ENCODE measurements at places on chromosomes 6 and 20. TPM values are rescaled to one million over a fixed set of nuclear protein-coding genes. Genes with fewer than 3 reads are reported as not detected.

GABRR1 gene
- not detected for total RNA-seq

HLA-DQB1 gene
- total RNA-seq: not detected

- DNase-seq: no peak
These were observed 66.1 kb downstream of the EFCAB8 start for GRCh38 chr20:32924781-32925180.

SKIC2 gene
- 48.0 TPM for total RNA-seq

DNA sequence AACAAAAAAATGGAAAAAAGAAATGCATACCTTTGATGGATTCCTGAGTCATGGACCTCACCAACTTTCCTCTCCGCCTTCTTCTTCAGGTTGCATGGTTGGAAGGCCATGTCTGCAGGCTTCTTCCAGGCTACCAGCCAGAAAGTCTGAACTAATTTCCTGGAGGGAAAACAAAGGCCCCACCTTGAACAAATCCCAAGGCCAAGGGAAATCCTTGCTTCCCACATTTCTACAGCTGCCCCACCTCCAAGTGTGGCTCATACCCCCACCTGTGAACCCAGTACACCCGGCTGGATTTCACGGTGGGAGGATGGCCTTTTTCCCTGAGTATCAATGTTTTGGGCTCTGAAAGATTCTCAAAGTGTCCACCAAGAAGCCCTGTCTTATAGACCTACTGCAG is 22.4 kb downstream of the IL17A start:
- no peak for DNase-seq

F13A1 gene
- total RNA-seq: 0.13 TPM

DNA sequence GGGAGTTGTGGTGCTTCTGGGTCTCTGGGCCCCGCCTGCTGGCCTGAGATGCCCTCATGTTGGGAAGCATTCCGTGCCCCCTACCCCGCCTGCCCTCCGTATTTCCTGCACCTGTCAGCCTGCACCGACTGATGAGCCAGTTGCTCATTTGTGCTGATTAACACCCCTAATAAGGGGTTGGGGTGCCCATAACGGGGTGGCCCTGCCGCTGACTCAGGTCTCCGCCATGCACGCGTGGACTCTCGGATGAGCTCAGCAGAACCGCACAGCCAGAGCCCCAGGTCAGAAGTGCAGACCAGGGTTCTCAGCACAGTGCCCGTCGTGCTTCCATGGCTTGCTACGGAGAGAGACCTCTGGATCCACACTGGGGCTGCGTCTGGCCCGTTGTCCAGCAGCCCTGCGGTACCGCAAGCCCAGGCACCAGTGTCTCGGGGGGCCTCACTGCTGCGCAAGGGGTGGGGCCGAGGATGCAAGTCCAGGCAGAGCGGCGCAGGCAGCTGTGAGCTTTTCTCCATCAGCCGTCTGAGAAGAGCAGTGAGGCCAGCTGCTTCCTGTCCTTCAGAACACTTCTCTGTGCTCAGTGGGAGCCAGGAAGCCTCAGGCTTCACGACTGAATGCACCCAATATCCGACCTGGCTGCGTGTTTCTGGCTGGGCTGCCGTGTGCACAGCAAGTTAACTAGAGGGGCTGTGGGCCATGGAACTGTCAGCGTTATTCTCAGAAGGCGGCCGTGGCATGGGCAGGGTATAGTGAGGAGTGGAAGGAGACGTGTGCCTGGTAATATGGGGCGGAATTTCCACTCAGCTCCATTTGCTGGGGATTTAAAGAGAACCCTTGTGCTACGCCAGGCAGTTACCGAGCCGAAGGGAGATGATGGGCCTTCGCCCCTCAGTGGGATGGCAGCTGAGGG is 18.6 kb downstream of the MTG2 start:
- no peak for DNase-seq

DNA sequence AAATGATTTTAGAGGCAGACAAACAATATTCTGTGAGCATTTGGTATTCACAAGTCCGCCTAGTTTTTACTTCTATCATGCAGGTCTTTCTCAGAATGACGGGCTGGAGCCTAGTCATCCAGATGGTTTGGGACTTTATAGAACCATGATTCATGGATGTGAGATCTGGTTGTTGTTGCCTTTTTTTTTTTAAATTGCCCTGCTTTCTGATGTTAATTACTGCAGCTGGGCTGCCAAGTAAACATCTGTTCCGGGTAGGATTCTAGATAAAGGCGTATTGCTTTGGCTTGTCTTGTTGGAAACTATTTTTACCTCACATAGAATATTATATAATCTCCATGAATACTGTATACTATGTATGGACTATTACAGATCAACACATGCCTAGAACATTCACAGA is 58.1 kb downstream of the RNF217 start:
- no peak for DNase-seq

DNA sequence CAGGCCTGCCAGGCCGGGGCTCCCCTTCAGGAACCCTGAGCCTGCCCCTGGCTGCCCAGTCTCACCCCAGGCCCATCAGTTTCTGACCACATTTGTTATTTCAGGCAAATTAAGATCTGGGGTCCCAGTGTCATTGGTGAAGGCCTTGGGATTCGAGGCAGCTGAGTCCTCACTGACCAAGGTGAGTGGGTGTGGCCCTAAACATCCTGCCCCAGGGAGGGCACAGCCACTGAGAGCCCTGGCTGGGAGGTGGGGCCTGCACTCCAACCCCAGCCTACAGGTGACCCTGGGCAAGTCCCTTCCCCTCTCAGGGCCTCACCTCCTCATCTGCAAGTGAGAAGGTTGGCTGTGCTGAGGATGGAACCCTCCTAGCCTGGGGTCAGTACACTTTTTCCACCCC is 23.8 kb downstream of the BPIFB1 start:
- DNase-seq: no peak

ELOVL4 gene
- 6.1 TPM for total RNA-seq

- DNase-seq: peak; percentile 89
These were observed 215.5 kb downstream of the LRFN2 start for GRCh38 chr6:40371621-40372020.

DNA sequence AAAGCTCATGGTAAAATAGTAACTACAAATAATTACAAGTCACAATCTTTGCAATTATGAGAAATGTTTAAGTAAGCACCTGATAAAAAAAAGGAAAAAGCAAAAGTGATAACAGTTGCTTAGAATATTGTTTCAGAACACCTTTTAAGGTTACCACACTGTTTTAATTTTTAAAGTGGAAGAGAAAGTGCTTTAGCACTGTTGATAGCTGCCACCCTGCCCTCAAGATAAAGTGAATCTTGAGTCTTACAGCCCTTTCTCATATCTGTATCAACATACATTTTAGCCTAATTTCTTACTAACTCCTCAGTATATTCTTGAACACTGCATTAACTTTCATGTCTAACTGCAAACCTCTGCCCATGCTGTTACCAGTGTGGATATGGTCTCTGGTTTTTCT is 127.3 kb upstream of the THEMIS start:
- no peak for DNase-seq

RIMS1 gene
- under 0.01 TPM for total RNA-seq

DNA sequence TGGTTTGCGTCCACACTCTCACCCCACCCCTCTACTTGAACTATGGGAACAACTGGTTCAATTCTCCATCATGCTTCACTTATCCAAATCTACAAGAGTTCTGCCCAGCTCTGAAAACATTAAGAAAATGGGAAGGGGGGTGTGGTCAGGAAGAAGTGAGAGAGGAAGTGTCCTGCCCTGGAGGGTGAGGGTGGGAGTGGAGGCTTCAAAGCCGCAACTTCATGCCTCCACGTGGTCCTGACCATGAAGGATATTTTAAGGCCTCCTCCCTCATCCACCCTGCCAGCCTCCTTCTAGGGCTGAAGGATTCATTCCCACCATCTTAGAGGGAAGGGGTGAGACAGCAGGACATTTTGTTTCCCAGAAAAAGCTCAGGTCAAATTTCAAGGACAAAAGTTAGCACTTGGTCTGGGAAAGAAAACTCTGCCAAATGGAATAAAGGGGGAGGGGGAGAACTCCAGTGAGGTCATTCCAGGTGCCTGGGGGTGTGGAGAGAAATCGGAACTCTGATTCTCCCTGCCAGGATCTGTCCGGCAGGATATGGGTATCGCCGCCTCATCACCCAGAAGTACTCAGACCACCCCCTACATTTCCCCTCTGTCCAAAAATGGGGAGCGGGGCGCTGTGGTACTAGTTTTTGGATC is 4.9 kb downstream of the RIMS4 start:
- DNase-seq: no peak

GRCh38 chr20:30892541-30893345 is 364.7 kb upstream of the DEFB115 start:
- no peak for DNase-seq

BLCAP gene
- 51.1 TPM for total RNA-seq

GRCh38 chr6:1039191-1039590 is 272.7 kb upstream of the FOXQ1 start:
- DNase-seq: peak; percentile 74

- DNase-seq: peak; percentile 39
These were observed 608.4 kb downstream of the EPHA7 start for GRCh38 chr6:92810913-92811312.

- no peak for DNase-seq
These were observed at the start of gene HSPA12B for GRCh38 chr20:3732327-3733118. Gene HSPA12B, plus strand, starts transcription at chr20:3732685. Its CDS starts 5,990 bp downstream, at chr20:3738675.

DNA sequence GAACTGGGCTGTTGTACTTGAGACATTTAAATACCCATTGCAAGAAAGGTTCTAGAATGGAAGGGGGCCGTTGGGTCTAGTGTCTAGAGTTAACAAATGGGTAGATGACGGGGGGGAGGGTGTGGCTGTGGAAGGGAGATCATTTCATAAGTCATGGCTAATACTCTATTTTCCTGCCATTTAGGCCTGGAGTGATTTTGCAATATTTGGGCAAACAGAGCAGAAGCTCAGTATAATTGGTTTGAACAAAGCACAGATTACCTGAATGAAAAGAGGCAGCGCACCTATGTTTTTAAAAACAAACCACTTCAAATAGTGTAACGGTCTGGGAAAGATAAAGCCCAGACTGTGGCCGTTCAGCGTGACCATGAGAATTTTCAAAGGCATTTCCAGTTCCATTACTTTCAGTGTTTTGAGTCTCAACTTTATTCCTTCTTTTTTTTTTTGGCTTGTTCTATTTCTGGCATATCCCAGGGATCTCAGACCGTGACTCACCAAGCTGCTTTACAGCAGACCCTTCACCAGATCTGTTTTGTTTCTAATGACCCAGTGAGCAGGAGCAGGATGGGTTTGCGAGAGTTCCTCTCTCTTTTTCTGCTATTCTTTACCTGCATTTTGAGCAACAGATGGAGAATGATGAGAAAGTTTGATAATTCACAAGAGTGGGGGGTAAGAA is 73.7 kb downstream of the LYRM2 start:
- DNase-seq: peak; percentile 19

- no peak for DNase-seq
These were observed 165.8 kb upstream of the SIM1 start for GRCh38 chr6:100630536-100630935.

- DNase-seq: peak; percentile 29
These were observed 15.8 kb upstream of the PLCB1 start for GRCh38 chr20:8116067-8116811.

OR2H1 gene
- not detected for total RNA-seq

DNA sequence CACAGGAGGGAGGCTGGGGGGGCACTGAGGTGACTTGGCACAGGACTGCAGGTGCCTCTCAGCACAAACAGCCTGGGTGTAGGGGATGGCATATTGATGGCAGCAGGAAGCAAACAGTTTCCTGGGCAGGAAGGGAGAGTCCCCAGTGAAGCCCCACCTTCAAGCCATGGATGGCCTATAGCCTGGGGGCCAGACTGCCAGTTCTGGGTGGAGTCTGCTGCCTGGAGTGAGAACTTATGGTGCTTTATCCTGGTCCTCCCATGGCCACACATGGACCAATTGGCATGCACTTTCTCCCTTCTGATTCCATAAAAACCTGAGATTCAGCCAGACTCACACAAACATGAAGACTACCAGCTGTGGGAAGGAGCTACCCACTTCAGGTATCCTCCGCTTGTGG is 115.2 kb upstream of the NRN1 start:
- DNase-seq: no peak

DNA sequence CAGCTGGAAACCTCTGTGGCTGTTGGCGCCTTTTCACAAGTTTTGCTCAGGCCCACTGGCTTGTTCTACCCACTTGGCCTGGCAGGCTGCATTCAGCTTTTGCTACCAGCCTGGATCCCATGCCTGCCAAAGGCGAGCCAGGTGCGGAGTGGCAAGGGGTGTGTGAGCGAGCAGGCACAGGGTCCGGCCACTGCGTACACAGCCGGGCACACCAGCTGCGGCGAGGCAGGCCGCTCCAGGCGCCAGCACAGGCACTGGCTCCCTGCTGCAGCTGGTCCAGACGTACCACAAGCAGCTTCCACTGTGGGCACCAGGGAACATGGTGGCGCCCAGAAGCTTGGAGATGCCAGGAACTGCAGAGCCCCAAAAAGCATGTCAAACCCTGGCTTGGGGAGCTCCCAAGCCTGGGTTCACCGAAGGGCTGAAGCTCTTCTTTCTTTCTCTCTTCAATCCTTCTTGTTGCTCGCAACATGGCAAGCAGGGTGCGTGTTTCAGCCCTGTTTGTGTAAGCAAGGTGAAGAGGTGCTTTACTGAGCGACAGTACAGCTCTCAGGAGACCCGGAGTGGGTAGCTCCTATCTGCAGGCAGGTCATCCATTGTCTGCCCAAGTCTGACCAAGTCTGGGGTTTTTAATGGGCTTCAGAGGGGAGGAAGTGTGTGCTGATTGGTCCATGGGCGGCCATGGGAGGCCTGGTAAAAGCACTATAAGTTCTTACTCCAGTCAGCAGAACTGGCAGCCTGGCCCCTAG is 32.6 kb upstream of the GRM4 start:
- DNase-seq: no peak

TUBB gene
- total RNA-seq: 131 TPM

- DNase-seq: no peak
These were observed 11.3 kb downstream of the PRRC2A start for GRCh38 chr6:31631681-31632278.

GRCh38 chr20:57655809-57656155 is 35.6 kb upstream of the ZBP1 start:
- no peak for DNase-seq

DNA sequence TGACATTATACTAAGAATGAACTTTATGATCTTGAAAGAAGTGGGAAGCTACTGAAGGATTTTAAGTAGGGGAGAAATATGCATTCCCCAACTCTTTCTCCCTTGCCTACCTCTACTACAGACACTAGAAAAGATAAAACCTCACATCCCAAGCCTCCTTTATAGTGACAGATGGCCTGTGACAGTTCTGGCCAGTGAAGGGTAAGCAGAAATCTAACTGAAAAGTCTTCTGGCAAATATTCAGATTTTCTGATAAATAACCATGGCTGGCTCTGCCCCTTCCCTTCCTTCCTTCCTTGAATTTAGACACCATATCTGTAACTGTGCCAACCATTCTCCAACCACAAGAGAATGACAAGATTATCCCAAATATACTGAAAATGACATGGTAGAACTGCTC is 10.2 kb upstream of the BEND6 start:
- DNase-seq: no peak

FNDC11 gene
- total RNA-seq: 0.26 TPM

RWDD2A gene
- 1.8 TPM for total RNA-seq

DNA sequence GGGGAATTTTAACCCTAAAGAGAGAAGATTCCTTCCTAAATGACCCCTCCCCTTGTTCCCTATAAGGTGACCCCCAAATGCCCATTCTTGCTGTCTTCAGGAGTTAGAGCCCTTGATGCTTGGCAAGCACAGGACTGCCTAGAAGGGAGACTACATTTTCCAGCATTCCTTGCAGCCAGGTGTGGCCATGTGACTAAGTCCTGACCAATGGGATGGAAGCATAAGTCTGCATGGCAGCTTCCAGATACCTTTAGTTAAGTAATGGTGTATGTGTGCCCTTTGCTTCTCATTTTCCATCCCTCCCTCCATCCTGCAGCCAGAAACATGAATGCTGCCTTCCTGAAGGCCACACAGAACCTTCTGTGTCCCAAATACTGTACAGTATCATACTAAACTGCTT is 5.5 kb downstream of the BFSP1 start:
- DNase-seq: peak; percentile 78

RAET1E gene
- total RNA-seq: 35.1 TPM

Measured in bronchial epithelial cell (primary cell).